ENCODE measurements at places on chromosomes 6 and 20.

GRCh38 chr6:71049198-71049770 is 92.4 kb upstream of the B3GAT2 start:
- no peak for DNase-seq

DNA sequence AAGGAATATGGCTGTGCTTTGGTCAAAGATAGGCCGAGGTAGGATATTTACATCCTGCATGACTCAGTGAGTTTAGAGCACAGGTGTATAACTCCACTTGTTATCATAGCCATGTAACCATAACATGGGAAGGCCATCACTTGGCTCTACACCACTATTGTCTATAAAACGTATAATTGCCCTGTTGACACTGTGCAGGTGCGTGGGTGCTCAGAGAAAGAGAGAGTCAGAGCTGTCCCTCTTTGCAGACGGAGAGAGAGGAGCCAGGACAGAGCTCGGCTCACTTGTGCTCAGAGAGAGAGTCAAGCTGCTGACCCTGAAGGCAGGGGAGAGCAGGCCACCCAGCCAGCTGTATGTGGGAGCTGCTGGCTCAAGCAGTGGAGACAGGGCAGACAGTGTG is 46.0 kb downstream of the OR2B6 start:
- no peak for DNase-seq

- no peak for DNase-seq
Observed at GRCh38 chr6:34570066-34570833, 14.1 kb upstream of the SPDEF start.

GRCh38 chr6:107032051-107032450 is 4.1 kb downstream of the MTRES1 start:
- DNase-seq = no peak

DNA sequence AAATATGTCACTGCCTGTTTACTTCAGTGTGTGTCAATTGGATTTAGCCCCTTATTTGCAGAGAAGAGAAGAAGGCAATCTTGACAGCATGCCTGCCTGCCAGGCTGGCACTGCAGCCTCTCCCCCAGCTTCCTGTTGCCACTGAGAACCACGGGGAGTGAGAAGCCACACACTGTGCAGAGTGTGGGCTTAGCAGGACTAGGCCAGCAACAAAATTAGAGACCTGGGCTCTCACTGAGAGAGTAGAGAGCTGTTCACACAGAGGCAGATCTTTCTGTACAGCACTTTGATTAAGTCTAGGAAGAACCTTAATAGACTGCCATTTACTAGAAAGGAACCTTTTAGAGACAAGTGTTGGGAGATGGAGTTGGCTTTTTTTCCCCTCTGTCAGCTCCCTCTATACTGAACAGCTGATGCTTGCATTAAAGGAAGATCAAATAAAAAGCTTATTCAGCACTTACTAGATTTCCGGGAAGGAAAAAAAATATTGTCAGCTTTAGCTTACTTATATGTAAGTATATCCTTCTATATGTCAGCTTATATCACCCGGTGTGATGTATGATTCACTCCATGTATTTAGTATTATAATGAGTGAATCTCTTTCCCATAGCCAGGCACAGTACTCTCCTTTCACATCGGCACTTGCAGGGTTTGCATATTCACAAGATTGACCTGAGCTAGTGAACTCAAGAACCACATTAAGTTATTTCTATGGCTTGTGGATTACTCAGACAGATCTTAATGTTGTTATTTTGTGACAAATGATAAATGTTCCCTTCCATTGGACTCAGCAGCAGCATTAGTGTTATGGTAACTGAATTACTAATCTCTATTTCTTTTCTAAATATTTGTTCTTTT is 851.0 kb upstream of the EPHA7 start:
- DNase-seq = no peak

DNA sequence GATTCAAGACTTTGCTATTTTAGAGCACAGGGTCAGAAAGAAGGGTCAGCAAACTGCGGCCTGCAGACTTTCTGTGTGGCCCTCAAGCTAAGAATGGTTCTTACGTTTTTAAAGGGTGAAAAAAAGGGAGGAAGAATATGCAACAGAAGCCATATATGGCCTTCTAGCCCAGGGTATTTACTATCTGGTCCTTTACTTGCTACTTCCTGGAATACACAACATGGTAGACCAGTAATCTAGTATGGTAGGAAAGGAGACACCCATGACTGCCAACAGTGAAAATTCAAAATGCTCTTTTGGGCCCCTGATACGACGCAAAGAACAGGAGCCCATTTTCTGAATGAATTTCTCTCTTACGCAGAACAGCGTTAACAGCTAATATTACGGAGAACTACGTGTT is 60.4 kb upstream of the EMILIN3 start:
- no peak for DNase-seq

DNA sequence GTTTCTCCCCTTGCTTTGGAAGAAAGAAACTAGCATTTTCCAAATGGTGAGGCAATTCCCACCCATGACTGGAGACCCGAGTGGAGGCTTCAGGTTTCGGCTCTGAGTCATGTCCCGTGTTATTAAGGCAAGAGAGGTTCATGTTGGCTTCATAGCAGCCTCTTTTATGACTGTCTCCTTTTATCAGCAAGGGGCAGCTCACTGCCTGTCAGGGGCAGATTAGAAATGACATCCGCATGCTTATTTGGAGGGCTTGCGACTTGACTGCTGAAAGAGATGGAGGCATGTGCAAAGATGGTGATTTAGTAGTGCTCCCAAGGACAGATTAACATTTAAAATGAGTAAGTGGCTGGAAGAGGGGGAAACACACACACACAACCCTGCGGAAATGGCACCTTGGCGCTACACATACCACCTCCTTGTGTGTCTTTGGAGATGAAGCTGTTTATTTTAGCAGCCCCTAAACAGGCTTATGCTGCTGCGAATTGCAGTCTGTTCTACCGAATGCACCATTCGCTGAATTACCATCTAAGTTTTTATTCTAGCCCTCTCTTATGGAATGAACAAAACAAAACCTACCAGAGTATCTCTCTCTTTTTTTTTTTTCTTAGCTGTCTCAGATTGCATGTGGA is 52.1 kb upstream of the VSTM2L start:
- DNase-seq = no peak
